ENCODE measurements at places on chromosomes 1 and 21. TPM values are rescaled to one million over a fixed set of nuclear protein-coding genes. Genes with fewer than 3 reads are reported as not detected.

The GRIK3 gene
- total RNA-seq = 1.5 TPM

The VPS72 gene
- 71.3 TPM for total RNA-seq

The OR2G6 gene
- total RNA-seq = 1.8 TPM

The PHLDA3 gene
- 0.20 TPM for total RNA-seq

The CR1 gene
- total RNA-seq = 40.0 TPM

The KCNJ6 gene
- total RNA-seq = not detected

The ANGEL2 gene
- total RNA-seq = 86.0 TPM

The SLC9C2 gene
- not detected for total RNA-seq

The CATSPERE gene
- total RNA-seq = 3.1 TPM

DNA sequence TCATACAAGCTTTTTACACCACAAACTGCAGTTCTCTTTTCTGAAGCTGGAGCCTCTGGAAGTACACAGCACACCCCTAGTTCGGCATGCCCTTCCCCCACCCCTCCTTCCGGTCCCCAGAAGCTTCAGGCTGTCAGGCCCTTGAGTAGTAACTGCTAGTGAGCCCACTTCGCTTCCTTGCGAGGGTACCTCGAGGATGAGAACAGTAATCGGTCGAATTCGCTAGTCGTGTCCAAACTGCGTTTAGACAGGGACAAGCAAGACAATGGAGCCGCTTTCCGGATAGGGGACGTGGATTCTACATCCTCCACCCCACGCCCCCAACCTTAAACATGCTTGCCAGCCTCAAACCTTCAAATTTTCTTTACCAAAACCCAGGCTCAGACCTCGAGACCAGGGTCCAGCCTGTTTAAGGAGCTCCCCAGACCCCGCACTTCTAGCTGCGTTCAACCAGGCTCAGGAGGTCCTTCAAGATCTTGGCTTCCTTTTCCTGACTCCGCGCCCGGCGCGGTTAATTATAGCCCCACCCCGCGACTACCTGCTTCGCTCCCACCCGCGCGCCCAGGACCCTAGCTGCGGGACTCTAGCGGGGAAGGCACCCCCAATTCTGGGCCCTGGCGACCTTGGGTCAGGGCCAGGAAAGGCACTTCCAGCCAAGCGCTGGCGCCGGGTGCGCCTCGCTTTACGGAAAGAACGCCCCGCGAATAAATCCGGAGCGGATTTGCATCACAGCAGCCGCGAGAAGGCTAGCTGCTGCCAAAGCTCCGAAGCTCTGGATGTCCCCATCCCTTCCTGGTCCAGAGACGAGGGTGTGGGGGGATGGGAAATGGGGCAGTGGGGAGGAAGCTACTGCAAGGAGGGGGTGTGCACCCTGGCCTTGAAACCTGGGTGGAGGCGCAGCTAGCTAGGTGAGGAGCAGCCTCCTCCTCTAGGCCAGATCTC lies 8.1 kb upstream of the TSPAN1 start:
- peak overlapping the region; percentile 86 for H3K4me3 ChIP-seq
- DNase-seq = peak; percentile 58

DNA sequence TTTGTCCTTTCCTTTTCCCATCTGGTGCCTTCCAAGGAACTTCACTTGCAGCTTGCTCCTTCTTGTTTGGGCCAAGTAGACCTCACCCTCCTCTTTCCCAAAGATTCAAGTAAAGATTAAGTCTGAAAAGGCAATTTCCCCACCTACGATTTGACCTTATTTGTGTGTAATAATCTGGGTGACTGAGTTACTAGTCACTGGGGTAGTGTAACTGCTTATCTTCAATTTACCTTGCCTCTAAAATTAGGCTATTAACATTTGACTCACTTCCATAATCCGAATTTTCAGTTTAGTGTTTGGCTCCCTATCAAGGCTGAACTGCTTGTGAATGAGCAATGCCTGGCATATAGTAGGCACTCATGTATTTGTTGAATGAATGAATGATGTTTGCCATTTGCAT lies 59.6 kb downstream of the PLA2G4A start:
- no peaks in the 10 kb centered on the region for H3K36me3 ChIP-seq
- H3K4me3 ChIP-seq = no peak overlapping the region
- no peak for DNase-seq
- no peak overlapping the region for H3K27ac ChIP-seq

GRCh38 chr1:235838021-235838420 lies 28.7 kb downstream of the LYST start:
- no peak overlapping the region for H3K27ac ChIP-seq
- H3K4me3 ChIP-seq = no peak overlapping the region
- peaks cover 59% of the 10 kb centered on the region for H3K4me1 ChIP-seq
- DNase-seq = no peak
- H3K27me3 ChIP-seq = no peaks in the 10 kb centered on the region

GRCh38 chr1:238438311-238439270 lies 547.9 kb upstream of the ZP4 start:
- DNase-seq = no peak
- no peaks in the 10 kb centered on the region for H3K27me3 ChIP-seq
- H3K36me3 ChIP-seq = no peaks in the 10 kb centered on the region
- H3K4me3 ChIP-seq = no peak overlapping the region

GRCh38 chr1:19758227-19758830 lies 41.4 kb downstream of the TMCO4 start:
- H3K4me3 ChIP-seq = no peak overlapping the region
- no peaks in the 10 kb centered on the region for H3K4me1 ChIP-seq
- no peak overlapping the region for H3K27ac ChIP-seq
- H3K27me3 ChIP-seq = no peaks in the 10 kb centered on the region

GRCh38 chr1:236829085-236829484 lies 34.0 kb downstream of the MTR start:
- H3K27me3 ChIP-seq = no peaks in the 10 kb centered on the region
- no peak overlapping the region for H3K4me3 ChIP-seq
- H3K4me1 ChIP-seq = no peaks in the 10 kb centered on the region

DNA sequence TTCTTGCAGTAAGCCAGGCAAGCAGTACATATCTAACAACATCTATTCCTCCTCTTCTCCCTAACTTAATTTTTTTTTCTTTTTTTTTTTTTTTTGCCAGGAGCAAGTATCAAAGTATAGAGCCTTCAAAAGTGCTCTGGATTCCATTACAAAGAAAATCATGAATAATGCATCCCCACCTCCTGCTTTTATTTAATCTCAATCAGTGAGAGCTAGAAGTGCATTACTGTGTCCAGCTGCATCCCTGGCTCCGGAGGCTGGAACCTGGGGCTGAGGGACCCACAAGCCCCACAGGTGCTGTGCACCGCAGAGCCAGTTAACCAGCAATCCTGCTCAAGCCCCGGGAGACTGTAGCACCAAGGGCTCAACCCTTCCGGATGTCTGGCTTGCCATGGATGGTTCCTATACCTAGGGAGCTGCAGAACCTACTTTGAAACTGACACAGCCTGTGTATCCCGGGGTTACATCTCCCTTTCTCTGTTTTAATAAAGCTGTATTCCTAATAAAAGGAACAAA lies 455.9 kb upstream of the RUNX1 start:
- peaks cover 11% of the 10 kb centered on the region for H3K4me1 ChIP-seq
- no peak overlapping the region for H3K4me3 ChIP-seq
- no peak for DNase-seq
- no peaks in the 10 kb centered on the region for H3K27me3 ChIP-seq
- no peaks in the 10 kb centered on the region for H3K36me3 ChIP-seq

- H3K36me3 ChIP-seq = no peaks in the 10 kb centered on the region
- H3K27me3 ChIP-seq = no peaks in the 10 kb centered on the region
- H3K27ac ChIP-seq = no peak overlapping the region
- H3K4me1 ChIP-seq = no peaks in the 10 kb centered on the region
Measured at GRCh38 chr1:63103682-63104081, 218.7 kb upstream of the FOXD3 start.

GRCh38 chr1:6888268-6888667 lies 103.0 kb downstream of the CAMTA1 start:
- no peak overlapping the region for H3K27ac ChIP-seq
- no peaks in the 10 kb centered on the region for H3K27me3 ChIP-seq
- H3K4me3 ChIP-seq = no peak overlapping the region
- DNase-seq = no peak
- H3K36me3 ChIP-seq = no peaks in the 10 kb centered on the region

GRCh38 chr1:35857830-35858229 lies 25.2 kb upstream of the AGO1 start:
- no peak overlapping the region for H3K27ac ChIP-seq
- no peak overlapping the region for H3K4me3 ChIP-seq
- peak; percentile 22 for DNase-seq
- no peaks in the 10 kb centered on the region for H3K4me1 ChIP-seq
- H3K36me3 ChIP-seq = peaks cover 4% of the 10 kb centered on the region
- H3K27me3 ChIP-seq = no peaks in the 10 kb centered on the region

- H3K27me3 ChIP-seq = no peaks in the 10 kb centered on the region
- H3K27ac ChIP-seq = no peak overlapping the region
- no peaks in the 10 kb centered on the region for H3K36me3 ChIP-seq
- peaks cover 62% of the 10 kb centered on the region for H3K4me1 ChIP-seq
- DNase-seq = peak; percentile 64
Measured at GRCh38 chr1:93695411-93696005, 13.9 kb upstream of the BCAR3 start.

DNA sequence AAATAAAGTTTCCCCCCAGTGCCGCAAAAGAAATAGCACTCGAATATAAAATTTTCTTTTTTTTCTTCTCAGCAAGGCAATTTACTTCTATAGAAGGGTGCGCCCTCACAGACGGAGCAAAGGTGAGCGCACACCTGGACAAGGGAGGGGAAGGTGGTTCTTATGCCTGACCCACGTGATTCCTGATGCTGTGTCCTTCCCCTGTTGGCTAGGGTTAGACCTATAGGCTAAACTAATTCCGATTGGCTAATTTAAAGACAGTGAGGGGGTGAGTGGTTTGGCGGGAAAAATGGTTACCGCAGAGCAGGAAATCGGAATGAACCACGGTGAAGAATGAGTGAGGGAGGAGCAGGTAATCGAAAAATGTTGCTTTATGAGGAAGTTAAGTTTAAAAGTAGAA lies 607 bp upstream of the FAAH start:
- H3K4me1 ChIP-seq = peaks cover 5% of the 10 kb centered on the region
- no peaks in the 10 kb centered on the region for H3K36me3 ChIP-seq
- no peaks in the 10 kb centered on the region for H3K27me3 ChIP-seq
- no peak for DNase-seq
- no peak overlapping the region for H3K27ac ChIP-seq

DNA sequence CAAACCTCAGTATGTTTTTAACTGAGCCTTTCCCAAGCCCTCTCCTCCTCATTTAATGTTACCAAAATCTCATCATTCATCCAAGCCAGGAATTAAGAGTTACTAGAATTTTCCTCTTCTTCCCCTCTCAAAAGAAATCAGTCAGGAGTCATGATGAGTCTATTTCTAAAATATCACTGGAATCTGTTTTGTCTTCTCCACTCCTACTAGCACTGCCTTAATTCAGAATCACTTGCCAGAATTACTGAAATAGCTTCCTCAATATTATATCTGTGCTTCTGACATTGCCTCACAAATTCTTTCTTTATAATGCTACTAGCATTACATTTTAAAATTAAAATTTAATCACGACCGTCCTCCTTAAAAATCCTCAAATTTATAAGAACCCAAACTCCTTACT lies 106.1 kb downstream of the PTGER3 start:
- no peak overlapping the region for H3K4me3 ChIP-seq
- no peaks in the 10 kb centered on the region for H3K4me1 ChIP-seq
- no peaks in the 10 kb centered on the region for H3K27me3 ChIP-seq
- no peak for DNase-seq
- no peak overlapping the region for H3K27ac ChIP-seq

- H3K4me3 ChIP-seq = no peak overlapping the region
- H3K36me3 ChIP-seq = no peaks in the 10 kb centered on the region
- DNase-seq = no peak
- H3K27ac ChIP-seq = no peak overlapping the region
Measured at GRCh38 chr1:36614571-36614970, 131.9 kb upstream of the CSF3R start.

- H3K4me3 ChIP-seq = no peak overlapping the region
- H3K4me1 ChIP-seq = peaks cover 23% of the 10 kb centered on the region
- H3K27me3 ChIP-seq = no peaks in the 10 kb centered on the region
- H3K36me3 ChIP-seq = no peaks in the 10 kb centered on the region
- no peak overlapping the region for H3K27ac ChIP-seq
Measured at GRCh38 chr1:27005166-27005530, 7.5 kb downstream of the TENT5B start.

- DNase-seq = no peak
- H3K4me3 ChIP-seq = no peak overlapping the region
- no peaks in the 10 kb centered on the region for H3K27me3 ChIP-seq
- H3K27ac ChIP-seq = no peak overlapping the region
Measured at GRCh38 chr1:153291514-153291913, 21.2 kb downstream of the PGLYRP3 start.

GRCh38 chr1:229032375-229032774 lies 238.5 kb upstream of the RAB4A start:
- no peaks in the 10 kb centered on the region for H3K36me3 ChIP-seq
- no peak overlapping the region for H3K4me3 ChIP-seq
- DNase-seq = no peak
- H3K4me1 ChIP-seq = peaks cover 28% of the 10 kb centered on the region
